Activated CD4-positive, alpha-beta T cell treated with anti-CD3 and anti-CD28 coated beads, Interleukin-2, Interleukin-6, amounts not matched to agents 100 ng/mL and 50 ng/mL, durations not matched to agents 16 hours and 8 hours (primary cell): ENCODE measurements at places on chromosomes 7 and 10.

GRCh38 chr10:77964811-77965210, 38.3 kb upstream of the DLG5 start:
- DNase-seq: no peak

DNA sequence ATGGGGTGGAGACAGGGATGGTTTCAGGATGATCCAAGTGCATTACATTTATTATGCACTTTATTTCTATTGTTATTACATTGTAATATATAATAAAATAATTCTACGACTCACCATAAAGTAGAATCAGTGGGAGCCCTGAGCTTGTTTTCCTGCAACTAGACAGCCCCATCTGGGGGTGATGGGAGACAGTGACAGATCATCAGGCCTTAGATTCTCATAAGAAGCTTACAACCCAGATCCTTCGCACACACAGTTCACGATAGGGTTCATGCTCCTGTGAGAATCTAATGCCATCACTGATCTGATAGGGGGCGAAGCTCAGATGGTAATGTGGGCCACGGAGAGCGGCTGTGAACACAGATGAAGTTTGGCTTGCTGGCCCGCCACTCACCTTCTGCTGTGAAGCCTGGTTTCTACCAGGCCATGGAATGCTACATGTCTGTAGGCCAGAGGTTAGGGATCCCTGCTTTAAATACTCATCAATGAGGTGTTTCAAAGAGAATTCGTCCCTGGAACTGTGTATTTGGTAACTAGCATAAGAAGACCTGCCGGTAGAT, 21.2 kb upstream of the PRKCQ start:
- DNase-seq: no peak

DNA sequence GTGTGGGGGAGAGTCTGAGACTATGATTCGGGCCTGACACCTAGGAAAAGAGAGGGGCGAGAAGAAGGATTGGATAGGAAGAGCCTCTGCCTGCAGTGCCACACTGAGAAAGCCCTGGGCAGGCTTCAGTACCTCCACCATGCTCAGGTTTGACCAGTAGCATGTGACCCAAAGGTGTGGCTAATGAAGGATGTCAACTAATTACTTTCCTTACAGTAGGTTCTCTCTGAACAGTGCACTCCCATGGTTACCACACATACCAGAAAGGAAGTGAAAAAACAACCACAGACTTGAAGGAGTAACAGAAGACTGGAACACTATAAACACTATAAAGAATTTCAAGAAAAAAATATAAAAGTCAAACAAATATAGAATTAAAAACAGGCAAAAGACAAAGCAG, 46.2 kb downstream of the SEM1 start:
- peak; percentile 1 for DNase-seq

- DNase-seq: no peak
Observed at GRCh38 chr10:97149079-97149531, 36.7 kb downstream of the SLIT1 start.

- DNase-seq: no peak
Observed at GRCh38 chr7:47525066-47525623, 56.8 kb downstream of the TNS3 start.

GRCh38 chr10:80465839-80466590, 11.9 kb downstream of the TSPAN14 start:
- peak; percentile 53 for DNase-seq

GRCh38 chr10:71964098-71964742, at the start of gene CHST3:
Gene CHST3, plus strand, starts transcription at chr10:71964395. Its CDS starts 41,448 bp downstream, at chr10:72005843.
- no peak for DNase-seq

DNA sequence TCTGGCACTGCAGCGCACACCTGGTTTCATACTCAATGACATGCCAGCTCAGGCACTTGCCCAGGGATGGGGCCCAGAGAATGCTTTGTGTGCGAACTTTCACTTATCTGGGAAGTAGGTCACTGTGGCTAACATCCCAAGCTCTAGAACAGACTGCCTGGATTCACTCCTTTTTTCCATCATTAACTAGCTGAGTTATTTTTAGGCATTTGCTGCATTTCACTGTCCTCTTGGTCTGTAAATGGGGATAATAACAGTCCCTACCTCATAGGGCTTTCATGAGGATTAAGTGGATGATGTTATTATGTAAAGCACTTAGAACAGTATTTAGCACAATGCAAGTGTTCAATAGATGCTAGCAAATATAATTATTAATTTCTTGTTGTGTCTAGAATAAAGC, 98.7 kb upstream of the DOCK1 start:
- no peak for DNase-seq

- DNase-seq: peak; percentile 93
Observed at GRCh38 chr7:50266635-50267386, 37.7 kb upstream of the IKZF1 start.

GRCh38 chr7:141389140-141389796, 161.9 kb upstream of the AGK start:
- no peak for DNase-seq

- no peak for DNase-seq
Observed at GRCh38 chr10:11754173-11754572, 12.0 kb downstream of the ECHDC3 start.

DNA sequence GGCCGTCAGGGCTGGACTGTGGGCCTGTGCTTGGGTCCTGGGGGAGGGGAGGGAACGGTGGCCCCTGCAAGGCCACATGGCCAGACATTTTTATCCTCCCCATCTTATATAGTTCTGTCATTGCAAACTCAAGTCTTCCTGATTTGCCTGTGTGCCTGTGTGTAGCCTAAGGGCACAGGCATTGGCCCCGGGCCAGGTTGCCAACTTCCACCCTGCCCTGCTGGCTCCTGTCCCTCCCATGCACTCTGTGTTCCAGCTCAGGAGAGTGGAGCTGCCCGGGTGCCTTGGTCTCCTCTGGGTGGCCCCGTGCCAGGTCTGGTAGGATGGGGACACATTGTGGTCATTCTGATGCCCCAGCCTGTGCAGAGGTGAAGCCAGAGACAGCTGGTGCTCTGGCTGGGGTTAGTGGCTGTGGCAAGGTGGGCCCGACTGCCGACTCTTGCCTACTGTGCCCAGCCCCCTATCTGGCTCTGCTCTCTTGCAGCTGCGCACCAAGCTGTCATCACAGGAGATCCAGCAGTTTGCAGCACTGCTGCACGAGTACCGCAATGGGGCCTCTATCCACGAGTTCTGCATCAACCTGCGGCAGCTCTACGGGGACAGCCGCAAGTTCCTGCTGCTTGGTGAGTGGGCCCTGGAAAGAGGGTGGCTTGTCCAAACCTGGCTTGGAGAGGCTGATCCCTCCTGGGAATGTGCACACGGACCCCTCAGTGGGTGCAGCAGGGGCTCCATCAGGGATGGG, 14.8 kb downstream of the NACAD start:
- DNase-seq: no peak

DNA sequence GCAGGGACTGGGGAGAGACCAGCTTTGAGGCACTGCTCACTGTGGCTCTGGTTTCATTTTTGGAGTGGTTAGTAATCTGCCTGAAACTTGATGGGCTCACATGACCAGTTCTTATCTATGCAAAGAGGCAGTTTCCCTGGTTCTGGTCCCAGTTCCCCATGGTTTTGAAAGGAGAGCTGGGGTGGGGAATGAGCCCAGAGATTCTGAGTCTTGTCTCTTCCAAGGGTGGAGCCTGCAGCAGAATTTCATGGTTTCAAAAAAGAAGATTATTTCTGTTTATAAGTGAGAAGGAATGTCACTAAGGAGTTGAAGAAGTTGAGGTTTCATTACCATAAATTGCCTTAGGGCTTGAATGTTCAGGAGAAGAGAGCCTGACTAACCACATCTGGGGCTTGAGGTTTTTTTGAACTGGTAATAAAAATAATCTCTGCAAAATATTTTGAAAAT, 190.2 kb upstream of the HABP2 start:
- no peak for DNase-seq

DNA sequence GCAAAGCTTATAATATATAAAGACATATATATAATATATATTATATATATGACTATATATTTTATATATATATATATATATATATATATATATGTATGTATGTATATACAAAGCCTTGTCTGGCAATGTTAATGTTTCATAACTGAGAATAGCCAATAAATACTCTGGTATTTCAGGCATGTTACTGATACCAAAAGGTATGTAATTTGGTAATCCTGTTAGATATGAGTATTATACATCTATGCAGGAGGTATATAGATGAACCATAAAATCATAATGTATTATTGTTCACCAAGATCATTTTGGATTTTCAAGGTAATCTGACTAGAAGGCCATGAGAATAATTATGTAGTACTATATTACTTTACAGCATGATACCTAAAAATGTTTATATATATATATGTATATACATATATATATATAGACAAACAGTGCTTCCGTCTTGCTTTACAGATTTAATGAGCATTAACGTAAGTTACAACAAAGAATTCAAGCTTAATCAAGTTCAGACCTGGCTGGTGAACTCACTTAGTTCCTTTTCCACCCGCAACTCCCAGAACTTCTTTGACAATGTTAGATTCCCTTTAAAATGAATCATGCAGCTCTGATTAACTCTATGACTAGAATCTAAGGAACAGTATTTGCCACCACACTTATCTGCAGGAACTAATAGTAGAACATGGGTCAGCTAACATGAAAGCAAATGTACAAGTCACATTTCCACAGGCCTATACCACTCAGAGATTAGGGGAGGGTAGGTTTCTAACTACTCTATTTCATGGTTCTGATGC, 82.7 kb downstream of the SLC25A13 start:
- no peak for DNase-seq

GRCh38 chr10:6044751-6045313, 17.3 kb downstream of the IL2RA start:
- DNase-seq: no peak

DNA sequence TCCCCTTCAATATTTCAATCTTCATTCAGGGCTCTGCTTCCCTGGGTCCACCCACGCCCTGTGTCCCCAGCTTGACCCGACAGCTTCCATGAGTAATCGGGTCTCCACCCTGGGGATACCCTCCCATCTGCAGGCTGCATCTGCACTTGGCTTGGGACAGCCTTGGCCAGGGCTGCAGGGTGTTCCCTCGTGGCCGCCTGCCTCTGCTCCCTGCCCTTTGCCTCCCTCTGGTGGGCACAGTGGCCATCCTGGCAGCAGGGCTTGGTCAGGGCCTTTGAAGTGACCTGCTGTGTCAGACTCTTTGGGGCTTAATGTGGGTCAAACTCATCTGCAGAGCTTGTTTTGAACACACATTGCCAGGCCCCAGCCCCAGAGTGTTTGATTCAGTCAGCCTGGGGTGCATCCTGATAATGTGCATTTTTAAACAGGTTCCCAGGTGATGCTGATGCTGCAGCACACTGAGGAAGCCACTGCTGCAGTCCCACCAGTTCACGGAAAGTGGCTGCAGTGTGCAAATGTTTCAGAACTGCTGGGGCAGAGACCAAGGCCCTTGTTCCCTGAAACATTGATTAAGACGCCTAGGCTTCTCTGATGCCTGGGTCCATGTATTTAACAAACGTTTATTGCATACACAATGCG, 80.7 kb upstream of the SEC61G start:
- DNase-seq: peak; percentile 16

GRCh38 chr7:50358041-50358705, 53.7 kb downstream of the IKZF1 start:
- peak; percentile 35 for DNase-seq

DNA sequence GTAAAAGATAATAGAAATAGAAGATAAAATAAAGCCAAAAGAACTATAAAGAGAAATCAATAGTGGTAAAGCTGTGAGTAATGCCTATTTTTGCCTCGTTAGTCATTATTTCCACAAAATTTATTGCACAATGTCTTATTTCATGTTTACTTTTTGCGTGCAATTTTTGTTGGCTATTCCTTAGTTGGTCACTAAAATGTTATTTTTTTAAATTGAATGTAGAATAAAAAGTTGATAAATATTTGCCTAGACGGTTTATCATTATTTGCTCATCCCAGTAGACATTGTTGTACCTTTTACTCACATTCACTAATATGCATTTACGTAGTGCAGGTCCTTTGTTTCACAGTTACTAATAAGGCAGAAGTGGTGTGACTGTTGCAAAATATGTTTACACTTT, 227.8 kb upstream of the BMPER start:
- no peak for DNase-seq

GRCh38 chr10:77784856-77785255, 141.7 kb downstream of the DLG5 start:
- no peak for DNase-seq

GRCh38 chr10:45470098-45471012, 96.3 kb downstream of the ALOX5 start:
- peak; percentile 77 for DNase-seq

GRCh38 chr7:31044529-31044928, 7.6 kb upstream of the ADCYAP1R1 start:
- no peak for DNase-seq

GRCh38 chr10:78407966-78408365, 374.3 kb downstream of the RPS24 start:
- DNase-seq: no peak

- DNase-seq: no peak
Observed at GRCh38 chr10:60266513-60266912, 123.2 kb downstream of the ANK3 start.

GRCh38 chr7:66964411-66964810, 31.0 kb downstream of the SBDS start:
- DNase-seq: no peak

GRCh38 chr7:14483663-14484062, 418.9 kb downstream of the DGKB start:
- no peak for DNase-seq

GRCh38 chr10:98524124-98524523, 77.4 kb upstream of the HPS1 start:
- DNase-seq: no peak

DNA sequence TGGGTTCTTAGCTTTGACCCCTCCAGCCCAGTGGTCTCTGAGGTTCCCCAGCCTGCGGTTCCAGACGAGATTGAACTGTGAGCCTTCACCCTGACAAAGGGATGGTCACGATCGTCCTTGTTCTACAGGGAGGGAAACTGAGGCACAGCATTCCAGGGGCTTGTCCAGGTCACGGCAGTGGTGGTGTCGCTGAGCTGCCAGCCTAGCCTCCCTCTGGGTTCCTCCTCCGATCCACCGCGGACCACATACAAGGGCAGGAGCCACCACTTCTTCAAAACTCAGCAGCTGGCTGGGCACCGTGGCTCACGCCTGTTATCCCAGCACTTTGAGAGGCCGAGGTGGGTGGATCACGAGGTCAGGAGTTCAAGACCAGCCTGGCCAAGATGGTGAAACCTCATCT, 35.8 kb downstream of the ELFN1 start:
- no peak for DNase-seq

DNA sequence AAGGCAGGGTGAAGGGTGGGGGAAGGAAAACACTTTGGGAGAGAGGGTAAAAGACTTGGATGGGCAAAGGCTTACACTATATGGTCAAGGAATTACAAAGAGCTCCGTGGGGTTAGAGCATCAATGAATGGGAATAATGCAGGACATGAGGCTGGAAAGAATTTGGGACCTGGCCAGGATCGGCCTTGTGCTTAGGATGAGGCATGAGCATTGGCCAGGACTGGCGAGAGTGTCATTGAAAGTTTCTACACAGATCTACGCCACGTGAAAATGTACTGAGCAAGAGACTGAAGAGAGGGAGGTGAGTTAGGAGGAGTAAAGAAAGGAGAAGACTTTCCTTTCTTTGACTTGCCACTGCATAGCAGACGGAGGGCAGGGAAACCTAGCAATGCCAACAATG, 142.8 kb downstream of the PTEN start:
- DNase-seq: no peak

GRCh38 chr7:19747740-19748339, 25.6 kb downstream of the TMEM196 start:
- DNase-seq: peak; percentile 22
